ENCODE measurements at places on chromosomes 7 and 10.
A peak's percentile ranks its signal among the peaks of the same experiment; 100 is the strongest.

DNA sequence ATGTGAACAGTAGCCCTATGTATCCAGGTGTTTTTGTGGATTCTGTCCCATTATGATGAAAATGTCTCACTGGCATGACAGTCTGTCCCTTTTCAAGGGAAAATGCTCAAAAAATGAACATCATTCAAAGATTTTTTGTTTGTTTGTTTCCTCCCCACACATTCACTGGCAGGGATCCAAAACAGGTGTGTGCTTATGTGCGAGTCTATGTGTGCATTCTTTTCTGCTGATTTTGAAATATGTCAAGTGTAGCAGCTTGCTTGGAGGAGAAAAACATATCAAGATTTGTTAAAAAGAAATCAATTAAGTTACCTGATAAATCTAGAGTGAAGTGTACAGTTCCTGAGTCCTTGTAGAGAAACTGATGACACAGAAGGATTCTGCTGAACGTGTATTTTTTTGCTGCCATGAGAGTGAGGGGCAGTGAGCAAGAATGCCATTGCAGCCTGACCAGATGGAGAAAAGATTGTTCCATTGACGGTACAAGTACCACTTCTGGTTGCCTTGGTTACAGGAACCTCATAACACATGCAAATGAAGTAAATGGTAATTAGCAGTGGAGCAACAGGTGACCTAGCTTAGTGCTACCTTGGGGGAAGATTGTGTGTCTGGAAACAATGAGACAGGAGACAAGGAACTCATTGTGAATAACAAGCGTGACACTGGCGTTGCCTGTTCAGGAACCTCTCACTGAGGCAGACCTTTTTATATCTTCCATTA, 277.4 kb upstream of the PHYHIPL start:
- DNase-seq, result no peak

- no peak for DNase-seq
Observed at GRCh38 chr10:51244309-51244708, 170.0 kb downstream of the PRKG1 start.

DNA sequence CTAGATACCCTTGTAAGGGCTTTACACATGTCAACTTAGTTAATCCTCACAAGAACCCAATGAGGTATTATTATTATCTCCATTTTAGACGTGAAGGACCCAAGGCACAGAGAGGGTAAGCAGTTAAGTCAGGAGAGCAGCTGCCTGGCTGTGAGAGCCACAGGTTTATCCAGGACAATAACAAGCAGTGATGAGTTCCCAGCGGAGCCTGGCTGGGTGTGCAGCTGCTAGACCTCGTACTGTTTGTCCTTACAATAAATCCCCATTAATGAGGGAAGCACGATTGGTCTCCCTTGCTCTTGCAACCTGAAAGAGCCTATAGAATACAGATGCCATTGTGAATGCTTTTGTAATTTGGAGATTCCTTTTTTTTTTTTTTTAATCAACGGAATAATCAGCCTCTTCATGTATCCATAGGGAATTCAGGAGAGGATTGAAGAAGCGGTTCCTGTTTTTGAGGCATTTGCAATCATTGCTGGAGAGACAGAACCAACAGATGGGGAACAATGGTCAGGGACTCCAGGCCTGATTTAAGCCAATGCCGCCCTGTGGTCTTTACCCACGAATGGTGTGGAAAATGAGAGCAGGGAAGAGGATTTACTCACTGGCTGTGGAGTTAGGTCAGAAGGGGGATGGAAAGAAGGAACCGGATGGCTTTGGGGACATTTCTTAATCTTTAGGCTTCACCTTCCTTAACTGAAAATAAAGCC, 12.3 kb upstream of the ASB4 start:
- DNase-seq, result peak; percentile 47

- DNase-seq, result no peak
Observed at GRCh38 chr10:128825626-128826025, 641.4 kb upstream of the MGMT start.

DNA sequence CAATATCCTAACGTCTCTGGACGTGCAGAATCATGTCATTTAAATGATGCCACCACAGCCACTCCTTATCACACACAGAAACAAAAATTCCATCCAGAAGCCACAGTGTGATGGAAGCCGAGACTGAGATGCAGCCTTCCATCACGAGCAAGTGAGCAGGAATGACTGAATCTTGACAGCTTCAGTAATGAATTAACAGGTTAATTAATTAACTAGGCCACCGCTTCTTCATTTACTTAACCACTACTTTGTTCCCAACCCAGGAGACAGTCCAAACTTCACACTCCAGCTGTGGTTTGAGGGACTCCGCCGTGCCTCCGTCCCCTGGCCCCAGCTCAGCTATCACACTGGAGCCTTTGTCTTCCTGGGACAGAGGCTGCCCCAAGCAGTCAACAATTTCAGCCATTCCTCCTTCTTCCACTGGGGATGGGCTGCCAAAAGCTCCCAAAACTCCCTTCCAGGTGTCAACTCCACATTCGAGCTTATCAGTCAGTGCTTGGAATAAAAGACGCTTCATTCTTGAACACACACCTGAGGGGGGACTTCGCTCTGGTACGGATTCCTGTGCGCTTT, 65.9 kb downstream of the FGFR2 start:
- DNase-seq, result no peak

DNA sequence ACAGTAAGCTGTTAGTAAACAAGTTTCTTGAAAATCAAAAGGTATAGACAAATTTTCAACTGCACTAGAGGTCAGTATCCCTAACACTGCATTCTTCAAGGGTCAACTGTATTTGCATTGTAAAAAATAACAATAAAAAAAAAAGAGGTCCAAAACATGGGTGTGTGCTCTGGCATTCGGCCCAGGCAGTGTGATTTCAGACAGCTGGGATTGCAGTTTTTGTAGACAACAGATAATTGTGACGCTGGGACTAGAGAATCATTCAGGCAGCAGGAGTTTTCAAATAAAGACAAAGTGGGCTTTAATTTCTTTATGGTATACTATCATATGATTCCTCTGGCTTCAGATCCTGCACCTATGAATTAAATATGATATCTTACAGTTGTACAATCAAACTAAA, 543.2 kb upstream of the SEMA3D start:
- no peak for DNase-seq

GRCh38 chr10:31095677-31096560, 64.3 kb upstream of the ZNF438 start:
- no peak for DNase-seq

DNA sequence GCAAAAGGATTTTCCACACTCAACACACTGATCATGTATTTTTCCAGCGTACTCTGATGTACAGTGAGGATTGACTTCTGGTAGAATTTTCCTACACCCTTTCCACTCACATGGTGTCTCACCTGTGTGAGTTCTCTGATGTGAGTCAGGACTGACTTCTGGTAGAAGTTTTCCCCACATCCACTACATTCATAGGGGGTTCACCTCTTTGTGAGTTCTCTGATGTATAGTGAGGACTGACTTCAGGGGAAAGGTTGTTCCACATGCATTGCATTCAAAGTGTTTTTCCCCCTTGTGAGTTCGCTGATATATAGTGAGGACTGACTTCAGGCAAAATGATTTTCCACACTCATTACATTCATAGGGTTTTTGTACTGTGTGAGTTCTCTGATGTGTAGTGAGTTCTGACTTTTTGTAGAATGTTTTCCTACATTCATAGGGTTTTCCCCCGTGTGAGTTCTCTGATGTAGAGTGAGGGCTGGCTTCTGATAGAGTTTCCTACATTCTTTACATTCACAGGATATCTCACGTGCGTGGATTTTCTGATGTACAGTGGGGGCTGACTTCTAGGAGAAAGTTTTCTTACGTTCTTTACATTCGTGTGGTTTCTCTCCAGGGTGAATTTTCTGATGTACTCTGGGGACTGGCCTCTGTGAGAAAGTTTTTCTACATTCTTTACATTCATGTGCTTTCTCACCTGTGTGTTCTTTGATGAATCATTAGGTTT, 146.5 kb downstream of the GLRX3 start:
- DNase-seq, result no peak

GRCh38 chr7:48237354-48237753, 66.1 kb downstream of the ABCA13 start:
- no peak for DNase-seq

- no peak for DNase-seq
Observed at GRCh38 chr7:32219416-32219815, 149.2 kb upstream of the PDE1C start.

DNA sequence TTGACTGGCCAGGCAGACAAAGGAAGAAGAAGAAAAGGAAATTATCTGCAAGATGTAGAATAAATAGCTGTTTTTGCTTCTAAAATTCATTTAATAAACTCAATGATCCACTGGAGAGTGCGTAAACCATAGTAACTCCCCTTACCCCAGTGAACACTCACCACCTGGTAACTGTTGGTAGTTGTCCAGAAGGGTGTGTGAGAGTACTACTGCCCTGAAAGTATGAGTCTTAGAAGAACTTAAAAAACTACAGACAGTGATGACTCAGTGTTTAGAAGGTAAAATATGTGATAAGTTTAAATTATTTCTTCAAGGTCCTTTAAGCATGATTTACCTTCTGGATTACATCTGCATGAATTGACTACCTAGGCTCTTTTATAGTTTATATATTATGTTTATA, 53.0 kb upstream of the SEMA3A start:
- no peak for DNase-seq

DNA sequence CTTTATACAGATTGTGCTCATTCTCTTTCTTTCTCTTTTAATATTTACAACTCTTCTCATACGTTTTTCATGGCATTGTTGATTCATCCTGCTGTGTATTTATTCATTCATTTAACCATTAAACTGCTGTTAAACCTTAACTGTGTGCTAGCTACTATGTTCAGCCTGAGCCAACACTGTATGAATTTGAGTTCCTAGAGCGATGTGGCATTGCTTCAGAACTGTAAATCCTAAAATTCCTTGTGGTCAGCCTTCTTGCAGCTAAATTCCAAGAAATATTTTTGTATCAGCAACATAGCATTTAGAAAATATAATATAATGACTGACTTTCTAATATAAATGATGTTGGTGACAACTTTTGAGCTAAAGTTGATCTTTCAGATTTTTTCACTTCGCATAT, 184.7 kb upstream of the FZD1 start:
- no peak for DNase-seq

- no peak for DNase-seq
Observed at GRCh38 chr10:3530346-3530745, 254.7 kb downstream of the KLF6 start.

GRCh38 chr7:99953649-99954048, 22.2 kb downstream of the AZGP1 start:
- no peak for DNase-seq

DNA sequence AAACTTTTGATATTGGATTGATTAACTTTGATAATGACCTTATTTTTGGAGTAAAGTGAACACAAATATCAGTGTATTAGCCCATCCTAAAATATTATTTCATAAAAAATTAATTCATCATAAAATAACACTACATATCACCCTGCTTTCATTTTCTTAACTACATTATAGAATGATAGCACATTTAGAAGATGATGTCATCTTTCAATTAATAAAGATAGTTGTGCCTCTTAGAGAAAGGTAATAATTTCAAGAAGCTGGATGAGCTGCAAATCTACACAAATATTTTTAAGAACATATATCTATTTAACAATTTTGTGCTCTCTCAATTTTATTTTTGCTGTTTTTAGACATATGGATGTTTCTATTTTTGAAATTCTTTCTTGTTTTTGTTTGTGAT, 126.1 kb downstream of the CNTNAP2 start:
- DNase-seq, result no peak

DNA sequence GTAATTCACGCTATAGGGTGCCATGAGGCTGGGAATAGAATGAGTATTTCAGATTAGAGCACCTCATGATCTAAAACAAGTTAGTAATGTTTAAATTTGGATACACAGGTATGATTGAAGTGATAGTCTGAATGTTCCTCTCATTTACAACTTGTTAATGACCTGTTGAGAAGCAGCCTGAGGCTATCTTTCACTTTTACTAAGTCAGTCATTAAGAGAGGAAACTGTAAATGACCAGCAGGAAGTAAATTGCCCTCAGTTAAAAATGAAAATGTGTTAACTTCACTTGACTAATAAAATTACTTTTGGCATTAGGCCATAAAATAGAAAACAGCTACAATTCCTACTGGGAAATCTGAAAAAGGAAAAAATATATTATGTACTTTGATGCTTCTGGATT, 1042.0 kb downstream of the DNAJB9 start:
- no peak for DNase-seq

GRCh38 chr7:125681508-125681907, 751.9 kb upstream of the POT1 start:
- DNase-seq, result no peak

GRCh38 chr10:30591249-30591670, 38.3 kb downstream of the LYZL2 start:
- DNase-seq, result peak; percentile 22

DNA sequence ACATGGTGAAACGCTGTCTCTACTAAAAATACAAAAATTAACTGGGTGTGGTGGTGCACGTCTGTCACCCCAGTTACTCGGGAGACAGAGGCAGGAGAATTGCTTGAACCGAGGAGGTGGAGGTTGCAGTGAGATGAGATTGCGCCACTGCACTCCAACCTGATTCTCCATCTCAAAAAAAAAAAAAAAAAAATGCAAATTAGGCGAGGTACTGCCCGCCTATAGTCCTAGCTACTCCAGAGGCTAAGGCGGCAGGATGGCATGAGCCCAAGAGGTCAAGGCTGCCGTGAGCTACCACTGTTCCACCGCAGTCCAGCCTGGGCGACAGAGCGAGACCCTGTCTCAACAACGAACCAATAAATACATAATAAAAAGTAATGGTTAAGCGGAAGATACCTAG, 1.1 kb upstream of the EIF4H start:
- DNase-seq, result no peak

DNA sequence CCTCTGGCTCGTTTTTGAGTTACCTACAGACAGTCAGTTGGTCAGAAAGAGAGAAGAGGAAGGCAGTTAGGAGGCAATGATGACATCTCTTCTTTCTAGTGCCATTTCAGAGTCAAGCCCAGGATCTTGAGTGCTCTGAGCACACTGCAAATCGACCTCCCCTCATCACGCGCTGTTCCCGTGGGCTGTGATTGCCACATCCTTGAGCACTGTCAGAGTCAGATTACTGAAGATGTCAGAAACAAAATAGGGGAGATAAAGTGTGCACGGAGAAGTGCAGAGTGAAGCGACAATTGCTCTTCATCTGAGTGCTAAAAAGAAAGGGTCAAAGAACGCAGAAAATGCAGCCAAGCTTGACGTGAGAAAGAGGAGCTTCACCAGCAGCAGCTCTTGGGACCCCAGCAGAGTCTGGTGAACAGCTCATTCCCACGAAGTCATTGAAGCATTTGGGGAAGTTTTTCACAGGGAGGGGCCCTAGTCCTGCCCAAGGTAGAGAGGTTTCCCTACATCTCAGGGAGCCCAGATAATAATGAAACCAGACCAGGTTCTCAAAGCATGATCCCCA, 661.7 kb upstream of the AUTS2 start:
- no peak for DNase-seq

DNA sequence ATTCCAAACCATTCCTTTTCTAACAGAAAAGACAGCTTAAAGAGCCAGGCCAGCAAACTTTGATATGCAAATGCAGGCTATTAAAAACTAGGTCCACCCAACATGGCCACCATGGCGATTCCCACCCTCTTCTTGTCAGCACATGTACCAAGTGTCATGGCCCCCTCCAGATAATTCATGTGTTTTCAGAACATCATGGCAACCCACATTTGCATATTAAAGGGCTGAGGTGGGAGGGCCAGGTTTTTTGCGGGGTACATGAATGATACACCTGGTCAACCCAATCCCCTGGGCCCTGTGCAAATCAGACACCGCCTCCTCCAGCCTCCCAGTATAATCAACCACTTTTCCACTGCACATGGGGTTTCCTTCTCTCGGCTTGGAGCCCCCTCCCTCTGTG, 965 bp upstream of the ERVW-1 start:
- DNase-seq, result no peak

GRCh38 chr10:116654816-116655215, 34.1 kb downstream of the PNLIPRP2 start:
- no peak for DNase-seq

All from NCI-H2227 treated with DMSO at 0.1 percent for 48 hours (cell line).